ENCODE measurements at places on chromosomes 1 and 21.

DNA sequence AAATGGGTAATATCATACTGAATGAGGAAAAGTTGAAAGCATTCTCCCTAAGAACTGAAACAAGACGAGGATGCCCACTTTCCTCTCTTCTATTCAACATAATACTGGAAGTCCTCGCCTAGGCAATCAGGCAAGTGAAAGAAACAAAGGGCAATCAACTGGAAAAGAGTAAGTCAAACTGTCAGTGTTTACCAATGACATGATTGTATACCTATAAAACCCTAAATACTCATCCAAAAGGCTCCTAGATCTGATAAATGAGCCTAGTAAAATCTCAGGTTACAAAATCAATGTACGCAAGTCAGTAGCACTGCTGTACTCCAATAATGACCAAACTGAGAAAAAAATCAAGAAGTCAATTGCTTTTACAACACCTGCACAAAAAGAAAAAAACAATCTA, 575.8 kb upstream of the PRMT6 start:
- no peak for DNase-seq

GRCh38 chr21:43912910-43913309, 47.9 kb downstream of the AGPAT3 start:
- no peak for DNase-seq

GRCh38 chr1:25808481-25809244, 8.7 kb downstream of the SELENON start:
- no peak for DNase-seq

DNA sequence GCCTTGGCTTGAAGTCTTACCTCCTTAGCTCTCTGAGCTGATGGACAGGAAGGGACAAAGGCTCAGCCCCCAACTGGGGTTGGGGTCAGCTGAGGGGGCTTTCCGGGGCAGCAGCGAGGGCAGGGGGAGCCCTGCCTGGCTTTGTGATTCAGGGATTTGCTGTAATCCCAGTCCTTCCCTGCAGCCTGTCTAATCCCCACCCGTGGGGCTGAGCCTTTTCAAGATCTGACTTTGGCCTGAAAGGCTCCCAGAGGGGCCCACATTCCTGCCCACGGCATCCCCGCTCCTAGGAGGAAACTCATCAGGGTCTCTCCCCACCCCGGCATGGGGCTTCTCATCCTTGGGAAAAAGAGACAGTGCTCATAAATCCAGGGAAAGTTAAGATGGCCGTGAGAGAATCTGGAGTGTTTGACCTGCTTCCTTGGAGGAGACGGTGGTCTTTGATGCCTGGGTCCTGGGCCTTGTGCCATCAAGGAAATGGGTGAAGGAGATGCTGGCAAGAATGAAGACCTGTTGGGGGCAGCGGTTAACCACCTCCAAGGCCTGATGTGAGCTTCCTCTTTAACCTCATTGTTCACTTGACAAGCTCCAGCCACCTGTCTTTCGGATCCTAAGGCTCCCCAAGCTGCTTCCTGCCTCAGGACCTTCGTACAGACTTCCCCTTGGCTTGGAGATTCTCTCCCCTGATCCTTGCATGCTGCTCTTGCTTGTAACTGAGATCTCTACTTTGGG, 83.1 kb upstream of the WNT4 start:
- no peak for DNase-seq

- peak; percentile 93 for DNase-seq
These were observed 775 bp upstream of the AIM2 start for GRCh38 chr1:159077120-159077961.

All from stimulated activated CD4-positive, alpha-beta T cell treated with anti-CD3 and anti-CD28 coated beads, Interleukin-4, amount 100 ng/mL, for 1 hour (primary cell).